ENCODE measurements at places on chromosomes 2 and 18.

GRCh38 chr18:75884728-75885127, 457.2 kb upstream of the SMIM21 start:
- no peak for DNase-seq

DNA sequence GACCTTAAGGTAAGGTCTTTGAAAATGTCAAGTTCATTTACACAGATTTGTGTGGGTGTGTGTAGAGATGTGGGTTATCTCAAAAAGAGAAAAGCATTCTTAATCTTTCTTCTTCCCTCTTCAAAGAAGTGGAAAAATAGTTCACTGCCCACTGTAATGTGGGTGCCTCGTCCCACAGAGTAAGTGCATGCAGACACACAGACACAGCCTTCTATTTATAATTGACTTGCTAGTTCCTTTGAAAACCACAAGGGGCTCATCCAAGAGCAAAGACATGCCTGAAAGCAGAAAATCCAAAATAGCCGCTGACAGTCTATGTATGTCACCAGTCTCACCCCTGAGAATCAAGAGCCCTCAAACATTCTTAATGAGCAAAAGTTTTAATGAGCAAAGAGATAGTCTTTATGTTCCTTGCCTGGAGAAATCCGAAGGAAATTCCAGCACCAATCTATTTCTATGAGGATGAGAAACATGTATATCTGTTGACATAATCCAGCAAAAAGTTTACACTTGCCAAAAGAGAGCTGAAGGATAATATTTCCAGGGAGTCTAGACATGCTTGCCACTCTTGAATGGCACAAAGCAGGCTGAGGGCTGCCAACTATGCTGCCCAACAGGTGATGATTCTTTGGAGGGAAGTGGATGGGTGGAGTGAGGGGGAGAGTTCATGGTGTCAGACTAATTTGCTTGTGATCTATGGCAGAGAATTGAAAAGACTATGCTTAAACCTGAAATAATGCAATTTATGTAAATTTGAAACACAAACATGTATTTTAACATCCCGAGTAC, 93.9 kb downstream of the ACVR1 start:
- no peak for DNase-seq

DNA sequence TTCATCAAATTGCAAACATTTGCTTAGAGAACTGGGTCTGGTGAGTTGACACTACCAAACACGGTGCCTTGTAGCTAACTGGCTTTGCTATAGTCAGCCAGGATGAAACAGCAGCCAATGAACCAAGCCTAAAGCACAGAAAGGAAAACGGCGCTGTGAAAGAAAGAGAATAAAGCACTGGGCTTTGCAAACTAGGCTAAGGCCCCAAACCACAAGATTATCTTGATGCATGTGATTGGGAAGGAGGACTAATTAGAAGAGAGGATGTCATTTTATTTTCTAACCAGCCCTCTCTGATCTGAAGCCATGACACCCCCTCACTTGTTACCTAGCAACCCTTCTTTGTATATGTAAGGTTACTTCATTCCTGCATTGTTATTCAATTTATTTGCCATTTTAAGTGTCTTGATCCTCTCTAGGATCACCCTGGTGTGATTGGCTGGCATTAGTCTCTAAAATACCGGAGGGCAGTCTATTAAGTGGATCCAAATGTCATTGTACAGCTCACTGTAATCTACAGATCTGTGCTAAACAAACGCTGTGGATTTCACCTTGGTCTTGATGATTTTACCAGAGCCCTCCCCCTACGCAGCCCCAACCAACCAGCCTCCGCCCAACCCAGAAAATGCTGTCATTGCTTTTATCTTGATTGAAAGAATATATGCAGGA, 395.4 kb upstream of the ACVR2A start:
- peak; percentile 27 for DNase-seq

DNA sequence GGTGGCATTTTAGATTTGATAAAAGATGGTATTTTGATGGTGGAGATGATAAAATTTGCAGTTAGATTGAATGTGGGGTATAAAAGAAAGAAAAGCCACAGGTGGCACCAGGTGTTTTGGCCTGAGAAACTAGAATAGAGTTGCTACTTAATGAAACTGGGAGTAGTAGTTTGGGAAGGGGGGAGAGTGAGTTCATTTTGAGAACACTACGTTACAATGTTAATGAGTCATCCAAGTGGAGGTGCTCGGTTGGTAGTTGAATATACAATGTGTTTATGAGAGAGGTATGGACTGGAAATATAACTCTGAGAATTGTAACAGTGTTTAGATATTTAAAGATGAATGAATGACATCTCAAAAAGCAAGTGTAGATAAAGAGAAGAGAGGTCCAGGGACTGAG, 26.4 kb downstream of the EPG5 start:
- DNase-seq: no peak

GRCh38 chr2:214220251-214220650, 190.6 kb upstream of the VWC2L start:
- DNase-seq: no peak

- no peak for DNase-seq
Measured at GRCh38 chr2:86223140-86223926, 24.1 kb downstream of the MRPL35 start.

DNA sequence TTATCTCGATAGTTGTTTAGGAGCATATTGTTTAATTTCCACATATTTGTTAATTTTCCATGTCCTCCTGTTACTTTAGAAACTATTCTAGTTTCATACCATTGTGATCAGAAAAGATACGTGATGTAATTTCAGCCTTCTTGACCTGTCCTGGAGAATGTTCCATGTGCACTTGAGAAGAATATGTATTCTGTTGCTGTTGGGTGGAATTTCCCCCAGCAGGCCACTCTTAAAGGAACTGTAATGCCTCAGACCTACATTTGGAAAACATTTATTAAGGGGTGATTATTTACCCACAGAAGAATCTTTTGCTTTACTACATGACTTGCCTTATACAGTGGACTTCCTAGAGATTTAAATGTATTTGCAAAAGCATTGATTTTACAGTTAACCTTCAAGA, 55.5 kb downstream of the LIMS1 start:
- DNase-seq: no peak

DNA sequence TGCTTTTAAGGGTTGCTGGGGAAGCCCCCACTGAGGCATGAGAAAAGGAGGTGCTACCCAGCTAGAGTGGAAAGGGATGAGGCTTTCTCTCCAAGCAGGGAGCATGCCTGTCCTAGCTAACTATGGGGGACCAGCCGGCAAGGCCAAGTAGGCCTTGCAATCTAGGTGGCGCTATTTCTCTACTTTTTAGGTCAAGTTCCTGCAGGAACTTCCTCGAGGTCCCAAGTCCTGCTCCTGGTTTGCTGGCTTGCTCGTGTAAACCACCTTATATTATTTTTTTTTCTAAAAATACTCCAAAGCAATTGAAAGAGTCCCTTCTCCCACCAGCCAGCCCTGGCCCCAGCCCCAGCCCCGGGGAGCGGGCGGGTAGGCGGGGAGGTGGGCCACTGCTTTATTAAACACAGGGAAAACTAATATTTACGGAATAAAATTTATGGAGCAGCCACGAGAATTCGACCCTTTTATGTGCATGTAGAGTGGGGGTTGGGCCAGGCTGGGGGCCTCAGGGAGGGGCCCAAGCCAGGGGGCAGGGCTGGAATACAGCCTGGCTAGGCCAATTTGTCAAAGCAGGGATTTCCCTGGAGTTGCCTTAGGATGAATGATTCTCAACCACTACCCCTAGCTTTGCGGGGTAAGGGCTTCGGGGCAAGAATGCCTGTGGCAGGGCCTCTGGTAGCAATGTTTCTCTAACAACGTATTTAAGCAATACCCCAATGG, 12.8 kb upstream of the IHH start:
- no peak for DNase-seq

DNA sequence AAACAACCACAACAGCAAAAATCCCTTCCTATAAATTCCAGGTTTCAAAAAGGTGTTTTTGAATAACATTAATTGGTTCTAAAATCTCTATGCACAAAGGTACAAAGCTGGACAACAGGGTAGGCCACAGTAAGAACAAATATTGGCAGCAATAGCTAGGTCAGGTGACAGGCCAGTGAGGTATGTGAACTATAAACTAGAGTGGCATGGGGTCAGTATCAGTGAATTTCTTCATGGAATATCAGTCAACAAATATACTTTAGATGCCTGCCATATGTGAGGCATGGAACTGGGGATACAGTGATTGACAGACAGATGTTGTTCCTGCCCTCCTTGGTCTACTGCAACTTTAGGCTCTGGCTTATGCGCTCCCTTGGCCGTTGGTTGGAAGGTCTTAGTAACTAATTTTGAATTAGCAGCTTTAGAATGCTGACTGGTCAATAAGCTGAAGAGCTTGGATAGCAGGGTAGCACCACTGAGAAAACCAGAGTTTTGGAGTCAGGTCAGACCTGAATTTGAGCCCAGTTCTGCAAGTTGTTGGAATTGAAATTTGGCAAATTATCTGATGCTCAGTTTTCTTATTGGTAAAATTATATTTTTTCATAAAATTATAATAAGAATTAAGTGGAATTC, 2.3 kb upstream of the EPC2 start:
- no peak for DNase-seq

DNA sequence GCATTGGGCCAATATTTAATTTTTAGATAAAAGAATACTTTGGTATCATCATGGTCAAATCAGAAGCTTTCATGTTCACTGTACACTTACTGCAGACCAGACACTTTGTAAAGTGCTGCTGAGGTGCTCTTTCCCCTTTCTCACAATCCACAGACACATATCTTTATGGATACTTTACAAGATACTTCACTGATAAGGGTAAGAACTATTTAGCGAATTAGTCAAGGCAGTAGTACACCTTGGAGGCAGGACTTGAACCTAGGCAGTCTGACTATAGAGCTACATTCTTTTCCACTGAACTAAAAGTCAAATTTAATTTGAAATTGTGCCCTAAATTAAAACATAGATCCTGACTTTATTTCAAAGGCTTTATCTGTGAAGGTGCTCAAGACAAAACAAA, 60.2 kb downstream of the COBLL1 start:
- DNase-seq: no peak

DNA sequence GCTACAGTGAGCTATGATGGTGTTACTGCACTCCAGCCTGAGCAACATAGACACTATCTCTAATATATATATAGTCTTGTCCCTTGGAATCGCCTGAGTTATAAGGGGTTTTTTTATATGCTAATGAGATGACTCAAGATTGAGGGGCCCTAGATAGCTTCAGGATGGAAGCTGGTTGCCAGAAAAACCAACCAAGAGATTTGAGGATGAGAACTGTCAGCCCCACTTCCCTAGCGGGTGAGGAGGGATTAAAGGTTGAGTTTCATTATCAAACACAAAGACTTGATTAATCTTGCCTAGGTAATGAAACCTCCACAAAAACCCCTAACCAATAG, 12.6 kb upstream of the GALM start:
- no peak for DNase-seq

Measured in T-helper 9 cell (primary cell).